ENCODE measurements at places on chromosomes 7 and 10. TPM values are rescaled to one million over a fixed set of nuclear protein-coding genes. Genes with fewer than 3 reads are reported as not detected.

The ADAM12 gene
- total RNA-seq, result 0.91 TPM

The POLR2J3 gene
- 16.6 TPM for total RNA-seq

The GRID2IP gene
- total RNA-seq, result not detected

The RNF148 gene
- total RNA-seq, result 1.1 TPM

The PLEKHS1 gene
- total RNA-seq, result not detected

The NPC1L1 gene
- not detected for total RNA-seq

The UPK3B gene
- total RNA-seq, result not detected

The NPSR1 gene
- total RNA-seq, result not detected

The TRAPPC14 gene
- total RNA-seq, result 6.2 TPM

The KCND2 gene
- total RNA-seq, result 0.32 TPM

The MALRD1 gene
- total RNA-seq, result under 0.01 TPM

The CROT gene
- total RNA-seq, result 7.5 TPM

The PTPRZ1 gene
- total RNA-seq, result not detected

The SMO gene
- 6.5 TPM for total RNA-seq

All from epithelial cell of umbilical artery (primary cell).